ENCODE measurements at places on chromosomes 7 and 10.

GRCh38 chr10:120573355-120573754 lies 116.3 kb downstream of the PLPP4 start:
- no peak for DNase-seq

DNA sequence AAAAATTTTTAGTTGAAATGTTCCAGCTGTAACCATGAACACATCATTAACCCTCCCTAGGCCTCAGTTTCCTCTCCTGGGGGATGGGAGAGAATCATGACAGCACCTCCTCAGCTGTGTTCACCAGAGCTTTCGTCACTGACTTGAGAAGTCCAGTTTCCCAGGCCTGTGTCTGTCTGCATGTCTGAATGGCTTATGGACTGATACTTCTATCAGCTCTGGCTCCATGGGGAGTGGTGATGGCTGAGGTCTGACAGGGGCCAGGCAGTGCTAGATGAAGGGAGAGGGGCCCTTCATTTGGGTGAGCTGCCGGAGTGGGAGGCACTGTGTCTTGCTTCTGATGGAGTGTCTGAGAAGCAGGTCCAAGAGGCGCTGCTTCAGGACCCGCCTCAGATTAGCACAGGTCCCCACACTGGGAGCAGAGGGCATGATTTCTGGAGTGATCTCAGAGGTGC lies 192.9 kb downstream of the PTPN20 start:
- DNase-seq, result no peak

DNA sequence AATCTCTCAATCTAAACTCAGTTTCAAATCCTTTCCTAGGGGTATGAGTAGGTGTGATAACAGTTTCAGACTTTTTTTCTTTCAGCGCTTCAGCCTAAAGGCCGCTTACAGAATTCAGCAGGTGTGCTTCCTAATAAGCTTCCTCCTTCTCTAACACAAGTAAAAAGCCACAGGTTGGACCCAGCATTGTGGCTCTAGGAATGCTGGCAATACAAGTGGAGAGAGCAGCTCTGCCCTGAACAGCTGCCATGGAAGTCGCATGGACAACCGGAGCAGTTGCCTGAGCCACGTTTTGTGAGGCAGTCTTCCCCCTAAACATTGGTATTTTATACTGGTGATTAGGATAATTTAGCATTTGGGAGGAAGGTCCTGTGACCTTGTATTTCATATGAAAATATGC lies 83.5 kb downstream of the ST7 start:
- no peak for DNase-seq

GRCh38 chr7:22287412-22287811 lies 69.5 kb downstream of the RAPGEF5 start:
- DNase-seq, result no peak

DNA sequence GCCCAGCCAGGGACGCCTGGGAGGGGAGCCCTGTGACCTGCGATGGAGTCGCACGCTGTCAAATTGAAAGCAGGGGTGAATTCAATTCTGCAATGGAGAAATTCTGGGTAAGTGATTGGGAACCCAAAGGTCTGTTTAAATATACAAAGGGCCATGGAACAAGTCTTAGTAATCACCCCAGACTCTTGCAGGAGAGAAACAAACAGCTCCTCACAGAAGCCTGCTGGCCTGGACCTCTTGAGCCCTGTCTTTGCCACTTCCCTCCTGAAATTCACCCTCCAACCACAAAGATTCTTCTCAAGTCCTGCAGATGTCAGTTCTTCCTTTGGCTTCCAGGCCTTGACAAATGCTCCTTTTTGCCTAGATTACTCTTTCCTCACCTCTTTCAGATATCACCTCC lies 97.3 kb downstream of the GLI3 start:
- DNase-seq, result no peak

DNA sequence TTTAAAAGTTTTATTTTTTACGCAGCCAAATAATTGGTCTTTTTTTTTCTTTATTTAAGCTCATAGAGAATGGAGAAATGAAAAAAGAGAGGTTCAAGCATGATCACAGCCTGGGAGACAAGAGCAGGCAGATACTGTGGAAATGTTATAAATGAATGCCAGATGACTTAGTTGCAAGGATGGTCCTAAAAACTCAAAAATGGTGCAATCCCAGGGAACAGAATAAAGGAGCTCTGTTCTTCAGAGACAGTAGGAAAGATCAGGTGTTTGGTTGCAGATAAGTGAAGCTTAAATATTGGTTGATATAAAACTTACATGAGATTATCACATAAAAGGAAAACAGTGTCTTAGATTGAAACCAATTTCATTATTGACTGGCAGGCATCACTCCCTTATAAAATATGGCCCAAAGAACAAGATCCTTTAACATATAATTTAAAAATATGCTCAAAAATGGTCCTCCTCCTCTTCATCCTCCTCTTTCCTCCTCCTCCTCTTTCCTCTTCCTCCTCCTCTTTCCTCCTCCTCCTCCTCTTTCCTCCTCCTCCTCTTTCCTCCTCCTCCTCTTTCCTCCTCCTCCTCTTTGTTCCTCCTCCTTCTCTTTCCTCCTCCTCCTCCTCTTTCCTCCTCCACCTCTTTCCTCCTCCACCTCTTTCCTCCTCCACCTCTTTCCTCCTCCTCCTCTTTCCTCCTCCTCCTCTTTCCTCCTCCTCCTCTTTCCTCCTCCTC lies 18.6 kb downstream of the GNAT3 start:
- DNase-seq, result no peak

GRCh38 chr7:80346704-80347103 lies 165.2 kb downstream of the GNAT3 start:
- DNase-seq, result no peak

GRCh38 chr7:114644455-114644854 lies 229.8 kb downstream of the FOXP2 start:
- DNase-seq, result no peak

- no peak for DNase-seq
Observed at GRCh38 chr10:36725581-36726520, 399.5 kb upstream of the ANKRD30A start.

DNA sequence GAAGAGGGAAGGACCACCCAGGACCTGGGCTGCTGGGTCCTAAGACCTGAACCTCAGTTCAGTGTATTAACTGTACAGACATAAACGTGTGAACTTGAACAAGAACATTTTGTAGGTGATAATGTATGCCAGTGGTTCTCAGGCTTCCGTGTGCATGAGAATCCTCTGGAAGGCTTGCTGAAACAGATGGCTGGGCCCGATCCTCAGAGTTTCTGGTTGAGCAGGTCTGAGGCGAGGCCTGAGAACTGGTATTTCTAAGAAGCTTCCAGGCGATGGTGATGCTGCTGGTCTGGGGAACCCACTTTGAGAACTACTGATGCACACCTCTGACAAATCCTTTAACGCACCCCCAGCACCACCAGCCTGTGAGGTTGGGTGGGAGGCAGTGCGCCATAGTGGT lies 70.4 kb downstream of the CDH23 start:
- DNase-seq, result no peak

GRCh38 chr7:92244808-92245486 lies 767 bp downstream of the KRIT1 start:
- DNase-seq, result no peak

GRCh38 chr10:114874827-114875411 lies 53.3 kb downstream of the FHIP2A start:
- DNase-seq, result no peak

- DNase-seq, result no peak
Observed at GRCh38 chr7:127256041-127256725, 3.4 kb upstream of the GRM8 start.

- DNase-seq, result no peak
Observed at GRCh38 chr7:155610633-155611193, 33.7 kb upstream of the RBM33 start.

GRCh38 chr7:1777122-1777521 lies 107.0 kb downstream of the ELFN1 start:
- DNase-seq, result no peak

GRCh38 chr7:2307690-2308107 lies 6.5 kb downstream of the SNX8 start:
- no peak for DNase-seq

DNA sequence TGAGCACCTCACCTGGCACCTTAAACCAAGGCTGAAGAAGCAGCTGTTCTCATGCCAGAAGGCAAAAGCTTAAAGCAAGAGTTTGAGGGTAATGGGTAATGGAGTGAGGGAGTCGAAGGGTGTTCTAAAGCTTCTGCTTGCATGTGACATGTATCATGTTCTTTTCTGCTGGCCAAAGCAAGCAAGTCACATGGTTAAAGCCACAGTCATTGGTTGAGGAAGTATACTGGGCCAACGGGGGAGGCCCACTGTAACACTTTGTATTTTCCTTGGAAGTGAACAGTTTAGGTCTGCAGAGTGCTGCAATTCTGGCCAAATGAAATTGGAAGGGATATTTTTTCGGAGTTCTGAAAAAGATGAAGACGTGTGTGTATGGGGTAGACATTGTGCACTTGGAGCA lies 75.7 kb downstream of the REEP3 start:
- DNase-seq, result no peak

DNA sequence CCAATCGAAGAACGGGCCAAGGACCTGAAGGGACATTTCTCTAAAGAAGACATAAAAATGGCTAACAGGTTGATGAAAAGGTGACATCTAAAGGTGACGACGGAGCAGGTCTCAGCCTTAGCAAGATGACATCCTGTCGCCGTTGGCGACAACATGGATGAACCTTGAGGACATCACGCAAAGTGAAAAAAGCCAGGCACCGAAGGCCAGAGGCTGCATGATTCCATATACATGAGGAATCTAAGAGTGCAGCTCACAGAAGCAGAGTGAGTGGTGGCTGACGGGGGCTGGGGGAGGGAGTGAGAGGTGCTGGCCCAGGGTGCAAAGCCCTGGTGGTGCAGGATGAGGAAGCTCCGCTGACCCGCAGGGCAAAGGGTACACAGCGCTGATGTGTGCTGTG lies 34.1 kb upstream of the NKX6-2 start:
- DNase-seq, result no peak

GRCh38 chr10:59432207-59432900 lies 70.0 kb upstream of the FAM13C start:
- no peak for DNase-seq

DNA sequence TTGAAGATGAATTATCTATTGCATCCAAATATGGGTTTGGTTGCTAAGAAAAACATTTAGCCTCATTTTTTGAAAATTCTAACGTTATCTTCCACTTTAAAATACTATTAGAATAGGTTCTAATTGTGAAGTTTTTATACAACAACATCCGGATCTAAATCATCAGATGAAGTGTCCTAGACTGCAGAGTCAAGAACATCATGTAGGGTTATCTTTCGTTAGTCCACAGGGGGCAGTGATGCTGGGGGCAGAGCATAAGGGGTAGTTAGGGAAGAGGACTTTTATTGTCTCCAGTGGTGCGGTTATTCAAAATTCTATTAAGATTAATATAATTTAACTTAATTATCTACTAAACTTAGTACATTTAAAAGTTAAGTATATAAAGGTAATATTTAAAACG lies 990.6 kb upstream of the PHF14 start:
- DNase-seq, result no peak

- no peak for DNase-seq
Observed at GRCh38 chr7:29463504-29464158, 100.0 kb upstream of the PRR15 start.

GRCh38 chr7:33981671-33982424 lies 76.5 kb downstream of the BMPER start:
- DNase-seq, result no peak

DNA sequence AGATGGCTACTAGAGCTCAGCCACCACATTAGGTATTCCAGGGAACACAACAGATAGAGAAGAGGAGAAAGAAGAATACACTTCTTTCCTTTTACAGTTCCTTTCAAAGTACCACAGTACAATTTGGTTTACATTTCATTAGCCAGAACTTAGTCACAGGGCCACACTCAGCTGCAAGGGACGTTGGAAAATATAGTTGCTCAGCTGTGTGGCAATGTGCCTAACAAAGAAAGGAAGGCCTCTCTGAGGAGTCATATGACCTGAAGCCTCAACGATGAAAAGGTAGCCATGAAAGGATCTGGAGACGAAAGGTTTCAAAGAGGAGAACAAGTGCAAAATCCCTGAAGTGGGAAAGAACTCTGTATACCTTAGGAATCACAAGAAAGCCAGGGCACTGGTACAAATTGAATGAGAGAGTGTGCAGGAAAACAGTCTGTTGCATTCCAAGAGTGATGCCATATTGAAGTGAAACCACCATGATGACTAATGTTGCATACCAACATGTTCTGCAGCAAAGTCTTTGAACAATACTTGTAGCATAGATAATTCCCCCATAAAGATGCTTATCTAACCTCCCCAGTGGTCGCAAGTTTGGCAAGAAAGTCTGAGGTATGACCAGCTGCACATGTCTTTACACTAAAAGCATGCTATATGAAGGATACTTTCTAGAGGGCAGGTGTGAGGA lies 278.9 kb downstream of the HPSE2 start:
- no peak for DNase-seq

DNA sequence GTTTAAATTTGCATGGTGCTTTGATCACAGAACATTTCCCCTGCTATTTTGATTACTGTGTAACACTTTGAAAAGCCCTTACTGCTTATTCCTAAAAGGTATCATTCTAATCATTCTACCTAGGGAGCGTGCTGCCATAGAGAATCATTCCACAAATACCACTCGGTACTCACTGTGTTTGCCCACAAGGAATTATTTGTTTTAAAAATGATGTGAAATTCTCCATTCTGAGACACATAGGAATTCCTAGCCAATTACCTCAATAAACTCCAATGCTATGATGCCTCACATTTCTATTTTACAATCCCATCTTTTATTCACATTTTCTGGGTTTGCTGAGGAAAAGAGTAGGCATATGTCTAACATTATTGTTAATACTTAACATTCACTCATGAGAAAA lies 16.2 kb upstream of the TES start:
- DNase-seq, result no peak

- DNase-seq, result no peak
Observed at GRCh38 chr7:154744256-154744860, 258.6 kb downstream of the PAXIP1 start.

DNA sequence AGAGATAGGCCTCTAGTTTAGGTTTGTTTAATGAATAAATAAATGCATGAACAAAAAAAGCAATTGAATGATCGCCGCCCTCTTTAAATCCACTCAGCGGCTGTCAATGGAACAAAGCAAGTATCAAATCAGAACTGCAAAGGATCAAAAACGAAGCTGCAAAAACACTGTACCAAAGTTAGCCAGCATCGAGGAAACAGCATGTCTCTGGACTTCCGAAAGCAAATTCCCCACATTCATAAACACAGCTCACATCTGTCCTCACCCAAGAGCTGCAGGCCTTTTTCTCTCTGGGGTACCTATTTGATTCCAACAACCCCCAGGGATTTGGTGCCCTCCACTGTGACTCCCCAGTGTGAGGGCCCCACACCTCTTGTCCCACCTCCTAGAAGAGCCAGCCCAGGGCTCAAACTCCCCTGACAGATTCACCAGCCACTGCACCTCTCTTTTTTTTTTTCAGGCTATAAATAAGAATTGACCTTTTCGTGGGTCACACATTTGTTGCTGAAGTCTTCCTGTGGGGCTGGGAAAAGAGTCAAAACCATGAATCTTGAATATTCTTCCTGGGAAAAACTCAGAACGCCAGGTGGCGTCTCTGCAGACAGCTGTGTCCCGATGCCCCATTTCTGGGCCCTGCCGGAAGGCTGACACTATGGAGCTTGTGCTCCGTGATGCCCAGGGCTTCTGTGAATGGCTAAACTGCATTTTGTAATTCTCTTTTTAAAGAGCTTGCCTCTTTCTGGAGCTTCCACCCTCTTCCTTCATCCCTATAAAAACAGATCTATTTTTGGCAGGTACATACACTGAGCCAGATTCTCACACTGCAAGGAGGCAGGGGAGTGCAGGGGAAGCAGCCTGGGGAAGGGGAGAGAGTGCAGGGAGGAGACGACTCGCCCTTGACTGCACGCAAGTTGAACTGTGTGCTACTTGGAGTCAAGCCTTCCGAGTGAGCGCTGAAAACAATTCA lies 51.7 kb downstream of the HSPA12A start:
- no peak for DNase-seq

- DNase-seq, result no peak
Observed at GRCh38 chr10:13351340-13351915, 3.3 kb upstream of the SEPHS1 start.

- DNase-seq, result no peak
Observed at GRCh38 chr10:116849248-116850057, at the start of gene ENO4. ENO4 (plus strand) TSS chr10:116849499; CDS start chr10:116849567, 68 bp downstream.

Measured in stimulated activated CD8-positive, alpha-beta memory T cell treated with anti-CD3 and anti-CD28 coated beads, Interleukin-4, amount 100 ng/mL, for 4 hours (primary cell).